ENCODE measurements at places on chromosomes 7 and 10. TPM values are rescaled to one million over a fixed set of nuclear protein-coding genes. Genes with fewer than 3 reads are reported as not detected.

GRCh38 chr7:149732611-149733010 is 40.8 kb downstream of the ZNF467 start:
- no peak for DNase-seq

- no peak for DNase-seq
Measured at GRCh38 chr7:122166740-122167139, 22.7 kb upstream of the AASS start.

DNA sequence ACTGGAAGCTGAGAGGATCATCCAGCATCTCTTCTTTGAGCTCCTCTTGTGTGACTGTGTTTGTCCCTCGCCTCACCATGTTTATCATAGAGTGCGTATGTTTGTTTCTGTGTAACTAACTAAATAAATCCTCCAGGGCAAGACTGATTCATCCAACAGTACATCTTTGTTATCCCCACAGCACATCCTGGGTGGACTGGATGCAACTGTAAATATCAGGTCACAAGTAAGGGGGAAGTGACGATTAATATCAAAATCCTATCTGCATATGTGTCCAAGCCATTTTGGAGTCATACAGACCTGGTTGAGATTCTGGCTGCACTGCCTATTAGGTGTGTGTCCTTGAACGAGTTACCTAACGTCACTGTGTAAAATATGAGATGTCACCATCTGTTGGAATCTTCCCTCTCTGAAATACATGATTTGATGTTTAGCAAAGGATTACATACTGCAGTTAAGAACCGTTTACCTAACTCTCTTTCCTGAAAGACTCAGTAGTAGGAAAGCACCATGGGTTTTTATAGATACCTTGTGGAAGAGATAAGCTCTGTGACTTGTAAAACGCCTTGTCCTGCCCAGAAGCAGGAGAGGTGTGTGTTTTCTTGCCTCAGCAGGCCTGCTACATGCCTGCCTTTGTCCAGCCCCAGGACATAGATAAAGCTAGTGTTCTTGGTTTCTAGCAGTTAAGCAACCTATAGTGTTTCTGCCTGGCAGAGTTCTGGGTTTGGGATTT is 25.8 kb downstream of the WBP1L start:
- DNase-seq: no peak

DNA sequence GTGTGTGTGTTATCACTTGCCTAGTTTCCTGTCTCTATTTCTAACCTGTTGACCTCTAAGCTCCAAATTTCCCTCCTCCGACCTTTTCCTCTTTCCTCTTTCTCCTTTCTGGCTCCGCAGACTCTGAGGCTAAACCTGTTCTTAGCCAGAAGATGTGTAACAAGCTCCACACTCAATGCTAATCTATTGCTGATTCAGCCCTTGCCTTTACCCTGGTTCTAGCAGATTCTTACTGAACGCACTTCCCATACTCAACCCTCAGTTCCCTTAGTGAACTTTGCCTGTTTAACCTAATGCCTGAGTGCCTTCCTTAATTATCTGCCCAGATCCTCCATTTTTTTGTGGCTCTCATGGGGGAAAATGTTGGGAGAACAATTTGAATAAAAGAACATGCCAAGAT is 30.0 kb upstream of the SGMS1 start:
- DNase-seq: no peak

GRCh38 chr10:51698473-51699063 is 827 bp downstream of the CSTF2T start:
- no peak for DNase-seq

- DNase-seq: no peak
Measured at GRCh38 chr10:33321516-33321915, 13.0 kb downstream of the NRP1 start.

DNA sequence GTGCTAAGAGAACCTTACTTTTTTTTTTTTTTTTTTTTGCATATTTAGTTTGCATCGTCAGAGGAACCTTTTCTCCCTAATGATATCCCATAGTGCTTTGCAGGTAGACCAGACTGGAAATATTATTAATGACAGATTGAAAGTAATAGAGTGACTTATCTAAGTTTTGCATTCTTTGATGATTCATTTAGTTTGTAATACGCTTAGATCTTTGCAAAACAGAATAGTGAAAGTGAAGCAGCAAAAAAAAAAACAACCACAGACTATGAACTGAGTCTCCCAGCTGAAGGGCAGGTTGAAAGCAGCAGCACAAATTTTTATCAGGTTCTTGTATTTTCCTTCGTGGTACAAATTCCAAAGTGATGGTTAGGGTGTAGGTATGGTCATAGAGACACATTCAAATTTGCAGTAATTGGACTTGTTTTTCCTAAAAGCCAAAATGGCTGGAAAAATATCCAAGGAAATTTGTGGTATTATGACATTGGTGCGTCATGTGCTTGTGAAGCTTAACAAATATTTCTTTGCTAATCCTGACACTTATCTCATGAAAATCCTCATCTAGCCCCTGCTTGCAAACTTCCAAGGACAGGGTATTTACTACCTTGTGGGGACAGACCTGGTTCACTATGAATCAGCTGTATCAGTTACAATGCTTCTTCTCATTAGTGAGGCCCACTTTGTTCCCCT is 81.8 kb upstream of the CREB5 start:
- DNase-seq: peak; percentile 28

DNA sequence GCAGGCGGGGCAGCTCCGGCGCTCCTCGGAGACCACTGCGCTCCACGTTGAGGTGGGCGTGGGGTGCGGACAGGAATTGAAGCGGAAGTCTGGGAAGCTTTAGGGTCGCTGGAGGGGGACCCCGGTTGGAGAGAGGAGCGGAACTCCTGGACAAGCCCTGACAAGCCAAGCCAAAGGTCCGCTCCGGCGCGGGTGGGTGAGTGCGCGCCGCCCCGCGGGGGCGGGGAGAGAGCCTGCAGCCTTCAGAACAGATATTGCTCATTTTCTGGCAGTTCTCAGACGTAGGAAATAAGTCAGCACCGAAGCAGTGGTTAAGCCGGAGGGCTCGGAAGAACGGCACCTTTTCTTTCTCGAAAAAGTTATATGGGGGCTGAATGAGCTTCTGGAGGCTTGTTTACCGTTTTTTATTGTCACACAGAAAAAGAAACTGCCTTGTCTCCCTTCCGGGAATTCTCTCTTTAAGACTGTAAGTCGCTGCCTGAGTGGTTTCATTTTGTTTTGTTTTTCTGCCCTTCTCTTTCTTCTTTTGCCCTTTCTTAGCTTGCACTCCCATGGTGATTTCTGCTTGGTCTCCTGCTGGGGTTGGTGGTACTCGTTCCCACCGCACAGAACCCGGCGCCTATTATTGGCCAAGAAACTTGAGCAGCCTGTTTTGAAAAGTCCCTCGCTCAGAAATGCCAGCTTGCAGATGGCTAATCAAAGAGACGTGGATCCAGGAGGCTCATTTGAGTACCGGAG is 732 bp downstream of the FAS start:
- peak; percentile 80 for DNase-seq

DNA sequence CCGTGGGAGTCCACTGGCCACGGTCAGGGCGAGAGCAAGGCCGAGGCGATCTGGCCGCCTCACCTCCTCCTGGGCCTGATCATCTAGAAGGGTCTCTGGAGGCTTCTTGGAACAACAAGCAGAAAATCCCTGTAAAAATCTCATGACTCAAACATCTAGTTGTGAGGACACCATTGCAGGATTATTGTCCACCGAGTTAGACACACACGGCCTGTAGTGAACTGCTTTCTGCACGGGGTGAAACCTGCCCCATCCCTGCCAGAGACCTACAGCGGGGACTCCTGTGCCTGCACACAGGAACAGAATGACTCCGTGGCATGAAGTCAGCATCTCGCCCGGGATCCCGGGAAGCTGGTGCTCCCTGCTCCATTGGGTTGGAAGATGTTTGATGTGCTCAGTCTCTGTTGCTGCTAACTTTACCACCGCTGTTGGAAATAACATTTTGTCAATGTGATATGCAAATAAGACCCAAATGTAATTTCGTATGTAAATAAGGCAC is 267.0 kb upstream of the TCERG1L start:
- no peak for DNase-seq

GRCh38 chr7:7976677-7977076 is 8.1 kb downstream of the GLCCI1 start:
- DNase-seq: peak; percentile 49

DNA sequence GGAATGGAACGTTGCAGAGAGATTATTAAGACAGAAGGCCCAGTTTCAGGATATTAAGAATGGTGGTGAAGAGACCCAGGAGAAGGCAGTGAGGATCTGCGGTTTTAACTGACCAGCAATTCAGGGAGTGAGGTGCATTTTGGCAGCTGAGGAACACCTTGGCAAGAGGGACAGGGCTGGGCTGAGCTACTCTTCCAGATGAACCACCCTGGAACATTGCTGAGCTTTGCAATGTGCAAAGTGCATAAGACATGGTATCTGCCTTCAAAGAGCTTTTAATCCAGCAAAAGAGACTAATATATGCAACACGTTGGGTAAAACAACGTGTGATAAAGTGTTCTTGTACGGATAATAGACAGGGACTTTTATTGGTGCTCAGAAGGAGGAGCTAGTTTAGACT is 181.0 kb upstream of the AGK start:
- no peak for DNase-seq

DNA sequence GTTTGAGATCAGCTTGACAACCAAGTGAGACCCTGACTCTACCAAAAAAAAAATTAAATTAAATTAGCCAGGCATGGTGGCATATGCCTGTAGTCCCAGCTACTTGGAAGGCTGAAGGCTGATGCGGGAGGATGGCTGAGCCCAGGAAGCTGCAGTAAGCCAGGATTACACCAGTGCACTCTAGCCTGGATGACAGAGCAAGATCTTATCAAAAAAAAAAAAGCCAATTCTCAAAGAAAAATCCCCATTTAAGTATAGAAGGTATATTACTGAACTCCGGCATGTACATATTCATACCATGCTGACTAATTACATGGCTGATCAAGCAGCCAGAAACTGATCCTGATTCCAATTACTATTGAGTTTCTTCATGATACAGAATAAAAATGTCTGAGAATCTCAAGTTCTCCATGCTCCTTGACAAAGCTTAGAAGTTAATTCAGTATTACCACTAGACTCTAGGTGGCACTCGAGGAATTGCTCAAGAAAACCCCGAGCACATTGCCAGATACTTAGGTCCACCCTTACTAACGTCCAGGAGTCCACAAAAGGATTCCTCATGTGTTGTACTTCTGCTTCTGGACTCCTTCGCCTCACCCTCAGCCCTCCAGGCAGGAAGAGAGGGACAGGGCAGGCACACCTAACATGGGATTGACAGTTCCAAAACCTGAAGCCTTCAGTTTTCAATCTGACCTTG is 148.9 kb downstream of the PARD3 start:
- peak; percentile 15 for DNase-seq

GRCh38 chr7:119522263-119522662 is 750.7 kb upstream of the KCND2 start:
- no peak for DNase-seq

GRCh38 chr10:125482637-125483036 is 200.3 kb downstream of the TEX36 start:
- no peak for DNase-seq

GRCh38 chr10:80917636-80918035 is 379.9 kb downstream of the SH2D4B start:
- DNase-seq: no peak

- DNase-seq: no peak
Measured at GRCh38 chr10:59337201-59337652, 25.1 kb downstream of the FAM13C start.

- no peak for DNase-seq
Measured at GRCh38 chr10:24219963-24220362, 11.0 kb downstream of the KIAA1217 start.

DNA sequence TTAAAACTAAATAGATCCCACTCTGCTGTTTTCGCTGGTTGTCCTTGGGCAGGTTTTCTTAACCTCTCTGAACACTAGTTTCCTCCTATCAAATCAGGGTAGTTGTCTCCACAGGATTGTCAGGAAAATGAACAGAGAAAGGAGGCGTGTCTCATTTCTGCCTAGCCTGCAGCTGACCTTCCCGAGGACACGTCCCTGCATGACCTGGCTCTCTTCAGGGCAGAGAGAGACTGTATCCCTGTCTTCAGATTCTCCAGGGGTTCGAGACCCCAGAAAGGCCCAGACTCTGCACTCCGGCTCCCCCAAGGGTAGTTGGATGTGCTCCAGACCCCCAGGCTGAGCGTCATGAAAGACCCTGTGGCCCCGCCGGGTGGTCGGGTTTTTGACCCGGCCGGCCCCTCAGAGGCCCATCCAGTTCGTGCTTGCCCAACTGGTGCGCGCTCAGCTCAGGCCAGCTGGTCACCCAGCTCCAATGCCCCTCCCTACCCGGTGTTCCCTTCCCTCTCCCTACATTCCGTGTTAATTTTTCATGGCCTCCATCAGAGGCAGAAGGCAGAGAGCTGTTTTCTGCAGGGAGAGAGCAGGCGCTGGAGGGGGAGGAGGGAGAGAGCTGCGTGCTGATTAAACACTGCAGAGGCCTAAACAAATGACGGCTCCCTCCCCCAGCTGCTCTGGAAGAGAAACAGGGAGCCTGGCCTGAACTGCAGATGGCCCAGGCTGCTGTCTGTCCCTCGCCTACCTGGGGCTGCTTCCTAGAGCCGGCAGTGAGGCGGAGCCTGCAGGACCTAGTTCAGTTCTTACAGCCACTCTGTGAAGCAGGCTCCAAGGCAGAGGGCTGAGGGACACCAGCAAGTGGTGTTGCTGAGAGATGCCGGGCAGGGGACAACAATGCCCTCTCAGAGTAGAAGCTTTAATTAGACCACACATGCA is 86.2 kb upstream of the PPIF start:
- DNase-seq: no peak

- DNase-seq: no peak
Measured at GRCh38 chr7:935164-935873, 19.2 kb downstream of the ADAP1 start.

ERVW-1 gene
- total RNA-seq: not detected

PCGF6 gene
- total RNA-seq: 7.1 TPM

SLC35G1 gene
- 1.1 TPM for total RNA-seq

CEP41 gene
- total RNA-seq: 8.7 TPM

PALD1 gene
- total RNA-seq: 0.21 TPM

CYP2C8 gene
- total RNA-seq: 0.49 TPM

MRLN gene
- not detected for total RNA-seq

All from natural killer cell (primary cell).